Eye (tissue), 1 donor: ENCODE measurements at places on chromosomes 1 and 21.

GRCh38 chr1:92791487-92792066 lies 6.7 kb upstream of the EVI5 start:
- DNase-seq, result no peak

- DNase-seq, result no peak
These were observed 4.7 kb upstream of the ADARB1 start for GRCh38 chr21:45069711-45070110.

- DNase-seq, result no peak
These were observed 25.4 kb downstream of the MX2 start for GRCh38 chr21:41387042-41387819.

DNA sequence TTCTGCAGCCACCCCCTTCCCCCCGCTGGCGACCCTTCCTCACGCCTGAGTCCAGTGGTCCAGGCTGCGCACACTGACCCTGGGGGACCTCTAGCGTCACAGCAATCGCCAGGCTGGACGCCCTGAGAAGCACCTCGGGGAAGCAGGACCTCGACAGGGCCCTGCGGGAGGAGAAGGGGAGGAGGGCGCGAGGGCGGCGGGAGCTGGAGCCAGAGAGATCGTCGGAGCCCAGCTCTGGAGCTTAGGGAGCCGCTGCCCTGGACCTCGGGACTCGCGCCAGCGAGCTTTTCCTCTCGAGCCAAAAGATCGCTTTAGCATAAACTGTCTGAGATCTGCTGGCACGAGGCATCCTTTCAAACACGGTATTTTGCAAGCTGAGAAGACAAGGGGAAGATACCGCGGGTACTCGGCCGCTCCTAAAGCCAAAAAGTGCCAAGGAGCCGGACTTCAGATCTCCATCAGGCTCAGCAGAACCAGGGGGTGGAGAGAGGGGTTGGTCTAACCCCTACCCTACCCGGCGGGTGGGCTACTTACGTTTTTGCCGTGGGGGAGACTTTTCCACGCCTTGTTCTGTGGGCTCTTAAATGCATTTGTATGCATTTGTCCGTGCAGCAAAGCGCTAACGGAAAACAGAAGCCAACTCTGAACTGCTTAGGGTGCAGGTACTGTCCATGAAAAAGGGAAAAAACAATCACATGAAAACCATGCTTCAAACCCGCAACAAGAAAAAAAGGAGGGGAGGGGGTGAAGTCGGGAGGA lies 586 bp downstream of the COL24A1 start:
- peak; percentile 80 for DNase-seq

DNA sequence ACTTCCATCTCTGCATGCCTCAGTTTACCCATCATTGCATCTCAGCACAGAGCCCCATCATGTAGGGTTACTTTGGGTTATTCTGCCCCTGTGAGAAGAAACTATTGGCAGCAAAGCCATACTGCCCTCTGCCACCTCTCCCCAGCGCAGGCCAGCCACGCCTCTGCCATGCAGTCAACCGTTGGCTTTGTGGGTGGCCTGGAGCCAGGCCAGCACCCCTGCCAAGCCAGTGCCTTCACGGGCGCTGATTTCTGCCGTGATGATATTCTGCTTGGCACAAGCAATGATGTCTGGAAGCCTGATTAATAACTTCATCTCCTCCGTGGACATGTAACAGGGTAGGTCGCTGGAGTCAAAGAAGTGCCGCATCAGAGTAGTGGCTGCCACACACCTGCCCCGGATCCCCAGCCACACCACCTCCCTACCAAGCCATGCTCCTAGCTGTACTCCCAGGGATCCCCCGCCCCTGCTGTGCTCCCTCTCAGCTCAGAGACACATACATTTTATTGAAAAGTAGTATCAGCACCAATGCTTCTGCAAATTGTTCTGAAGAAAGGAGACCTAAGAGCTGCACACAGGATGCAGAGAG lies 15.0 kb upstream of the CEP85 start:
- no peak for DNase-seq

- DNase-seq, result no peak
These were observed 8.5 kb downstream of the AKT3 start for GRCh38 chr1:243841507-243841906.

DNA sequence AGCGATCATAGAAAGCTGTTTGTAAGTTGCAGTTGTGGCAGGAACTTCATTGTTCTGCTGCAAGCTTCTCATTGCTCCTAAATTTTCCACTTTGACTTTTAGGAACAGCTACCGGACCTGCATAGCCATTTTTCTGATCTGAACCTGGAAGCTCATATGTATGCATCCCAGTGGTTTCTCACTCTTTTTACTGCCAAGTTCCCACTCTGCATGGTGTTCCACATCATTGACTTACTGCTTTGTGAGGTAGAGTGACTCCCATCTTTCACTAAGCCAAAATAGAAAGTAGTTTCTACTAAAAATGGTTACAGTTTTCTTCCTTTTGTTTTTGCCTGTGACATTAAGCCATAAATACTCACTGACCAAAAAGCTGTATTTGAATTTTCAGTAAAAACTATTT lies 254.2 kb downstream of the GPR52 start:
- no peak for DNase-seq

GRCh38 chr1:108865316-108865910 lies 8.5 kb upstream of the AKNAD1 start:
- DNase-seq, result no peak

- no peak for DNase-seq
These were observed 430 bp downstream of the RBM15 start for GRCh38 chr1:110339407-110340206.

GRCh38 chr1:212179394-212180076 lies 105.7 kb upstream of the PPP2R5A start:
- peak; percentile 7 for DNase-seq

GRCh38 chr1:62573675-62574074 lies 23.6 kb upstream of the ANGPTL3 start:
- no peak for DNase-seq

DNA sequence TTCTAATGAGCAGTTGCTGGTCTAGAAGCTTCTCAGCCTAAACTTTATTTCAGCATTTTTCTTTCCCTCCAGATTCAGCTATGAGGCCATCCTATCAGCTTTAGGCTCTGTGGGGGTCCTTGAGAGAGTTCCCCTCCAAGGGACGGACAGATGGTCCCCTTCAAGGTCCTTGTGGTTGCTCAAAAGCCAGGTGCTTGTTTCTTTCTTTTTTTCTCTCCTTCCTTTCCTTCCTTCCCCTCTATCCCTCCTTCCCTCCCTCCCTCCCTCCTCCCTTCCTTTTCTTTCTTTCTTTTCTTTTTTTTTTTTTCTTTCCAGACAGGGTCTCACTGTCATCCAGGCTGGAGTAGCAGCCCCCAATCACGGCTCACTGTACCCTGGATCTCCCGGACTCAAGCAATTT lies 1.2 kb upstream of the IL6R start:
- DNase-seq, result no peak

DNA sequence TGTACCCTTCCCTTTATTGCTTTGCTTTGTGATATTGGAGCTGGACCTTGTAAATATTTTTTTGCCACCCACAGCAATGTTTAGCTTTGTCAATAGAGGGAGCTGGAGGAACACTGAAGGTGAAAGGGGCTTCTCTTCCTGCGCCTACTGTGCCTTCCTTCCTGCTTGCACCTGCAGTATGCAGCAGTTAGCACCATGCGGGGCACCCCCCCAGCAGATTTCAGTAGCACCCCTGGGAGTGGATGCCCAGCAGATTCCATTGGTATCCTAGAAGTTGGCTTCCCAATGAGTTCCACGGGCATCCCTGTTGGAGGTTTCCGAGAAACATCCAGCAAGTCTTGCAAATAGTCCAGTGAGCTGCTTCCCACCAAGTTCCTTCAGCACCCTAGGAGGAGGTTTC lies 25.6 kb downstream of the S100A10 start:
- DNase-seq, result no peak

DNA sequence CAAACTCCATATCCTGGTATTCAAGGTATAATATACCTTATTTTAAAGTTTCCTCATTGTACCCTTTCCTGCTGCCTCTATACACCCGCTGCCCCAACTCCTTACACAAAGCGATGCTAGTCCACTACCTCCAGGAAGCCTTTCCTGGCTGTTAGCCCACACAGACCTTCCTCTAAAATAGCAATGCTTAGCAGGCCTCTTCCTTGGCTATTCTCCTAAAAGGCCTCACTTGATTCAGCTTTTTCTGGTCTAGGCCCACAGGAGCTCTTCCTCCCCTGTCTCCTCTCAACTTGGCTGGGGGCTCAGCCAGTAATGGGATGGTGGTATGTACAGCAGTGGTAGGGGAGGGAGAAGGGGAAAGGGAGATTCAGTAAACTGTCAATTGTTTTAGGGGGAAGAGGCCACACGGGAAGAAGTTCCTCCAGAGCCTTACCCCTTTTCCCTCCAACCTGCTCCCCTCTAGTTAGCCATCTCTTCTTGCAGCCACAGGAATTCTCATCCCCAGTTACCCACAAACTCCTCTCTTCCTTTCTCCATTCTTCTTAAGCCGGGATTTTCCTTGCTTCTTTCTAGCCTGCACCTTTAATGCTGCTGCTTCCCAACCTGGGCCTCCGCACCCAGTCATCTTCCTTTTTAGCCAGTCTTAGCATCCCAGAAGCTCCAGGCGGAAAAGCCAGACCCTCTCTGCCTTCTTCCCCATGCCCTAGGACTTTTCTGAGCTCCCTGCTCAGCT lies 2.6 kb downstream of the LRRC41 start:
- no peak for DNase-seq

GRCh38 chr1:172940174-172940855 lies 110.4 kb downstream of the TNFSF18 start:
- DNase-seq, result no peak

DNA sequence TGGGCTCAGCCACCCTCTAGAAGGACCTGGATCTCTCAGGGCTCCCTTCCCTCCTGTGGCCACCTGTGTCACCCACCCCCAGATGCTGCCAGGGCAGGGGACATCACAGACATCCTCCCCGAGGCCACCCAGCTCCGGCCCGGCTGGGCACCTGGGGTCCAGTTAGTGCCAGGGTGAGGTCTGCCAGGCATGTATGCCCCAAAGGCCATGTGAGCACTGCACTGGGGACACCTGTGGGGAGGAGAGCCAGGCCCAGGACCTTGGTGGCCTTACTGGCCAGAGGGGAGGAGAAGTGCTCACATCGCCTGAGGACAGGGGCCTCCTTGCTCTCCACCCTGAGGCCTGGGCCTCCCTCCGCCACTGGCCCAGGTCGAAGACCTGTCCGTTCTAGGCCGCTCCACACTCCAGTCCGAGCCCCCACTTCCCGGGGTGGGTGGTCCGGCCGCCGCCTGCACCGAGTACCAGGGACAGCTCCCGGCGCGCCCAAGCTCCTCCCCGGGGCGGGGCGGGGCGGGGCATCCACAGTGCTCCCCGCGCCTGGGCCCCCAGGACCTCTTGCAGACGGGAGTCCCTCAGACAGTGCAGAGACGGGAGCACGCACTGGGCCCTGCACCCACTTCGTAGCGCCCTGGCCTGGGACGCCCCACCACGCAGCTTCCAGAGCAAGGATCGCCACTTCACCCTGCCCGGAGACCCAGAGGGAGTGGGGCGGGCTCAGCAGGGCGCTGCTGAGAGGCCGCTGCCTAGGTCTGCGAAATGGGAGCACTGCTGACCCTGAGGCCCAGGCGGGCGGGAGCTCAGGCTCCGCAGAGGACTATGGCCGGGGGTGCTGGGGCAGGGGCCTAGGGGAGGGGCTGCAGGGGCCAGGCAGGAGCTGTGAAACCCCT lies 34.3 kb upstream of the CCDC27 start:
- DNase-seq, result peak; percentile 80

DNA sequence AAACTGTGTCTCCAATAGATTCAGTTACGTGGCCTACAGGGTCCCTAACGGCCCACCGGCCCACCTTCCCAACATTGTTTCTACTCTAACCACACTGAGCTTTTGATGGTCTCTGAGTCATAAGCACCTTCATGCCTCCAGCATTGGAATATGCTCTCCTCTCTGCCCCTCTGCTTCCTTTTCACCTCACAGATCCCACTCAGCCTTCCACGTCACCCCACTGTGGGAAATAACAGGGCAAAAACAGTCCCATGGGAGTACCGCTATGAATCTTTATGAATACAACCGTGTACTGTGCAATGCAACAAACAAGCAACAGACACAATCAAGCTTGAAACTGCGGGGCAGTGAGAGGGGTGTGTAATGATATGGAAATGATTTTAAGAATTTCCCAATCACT lies 5.3 kb upstream of the SARS1 start:
- no peak for DNase-seq
